ENCODE measurements at places on chromosomes 1 and 21.

DNA sequence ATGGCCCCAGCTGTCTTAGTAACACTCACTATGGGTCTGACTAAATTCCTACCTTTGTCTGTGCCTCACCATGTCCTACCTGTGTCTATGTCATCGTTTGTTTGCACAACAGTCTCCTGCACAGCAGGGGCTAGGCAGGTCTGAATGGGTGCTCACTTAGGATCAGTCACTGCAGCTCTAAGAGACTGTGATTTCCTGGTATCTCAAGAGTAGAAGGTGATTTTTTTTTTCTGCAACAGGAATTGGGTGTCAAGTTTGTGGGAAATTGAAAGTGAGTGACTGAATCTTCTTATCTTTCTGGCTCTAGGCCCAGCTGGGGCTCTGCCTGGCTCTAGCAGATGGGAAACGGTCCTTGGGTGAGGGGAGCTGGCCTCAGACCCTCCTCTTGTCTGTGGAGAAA lies 46.4 kb upstream of the TRABD2B start:
- DNase-seq: no peak

DNA sequence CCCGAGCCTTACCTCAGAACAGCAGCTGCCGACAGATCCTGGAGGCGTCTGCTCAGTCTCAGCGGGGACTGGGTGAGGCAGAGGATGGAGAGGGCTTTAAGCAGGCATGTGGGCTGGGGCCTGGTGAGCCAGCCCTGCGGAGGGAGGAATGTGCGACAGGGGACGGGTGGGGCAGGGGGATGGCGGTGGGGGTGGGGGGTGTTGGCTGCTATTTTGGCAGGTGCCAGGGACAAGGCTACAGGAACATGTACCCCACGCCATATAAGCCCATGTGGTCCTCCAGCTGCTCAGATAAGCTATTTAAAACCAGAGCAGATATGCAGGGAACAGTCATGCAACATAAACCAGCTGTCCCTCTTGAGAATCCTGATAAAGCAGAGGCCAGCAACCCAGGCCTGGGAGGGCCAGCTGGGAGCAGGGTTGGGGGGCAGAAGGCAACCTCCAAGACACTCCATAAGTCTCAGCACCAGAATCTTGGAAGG lies at the start of gene TNNT2:
Gene TNNT2, minus strand, starts transcription at position 70 of the 482 bp plus-strand sequence. CDS start 4,426 bp downstream, outside the sequence.
- DNase-seq: no peak

DNA sequence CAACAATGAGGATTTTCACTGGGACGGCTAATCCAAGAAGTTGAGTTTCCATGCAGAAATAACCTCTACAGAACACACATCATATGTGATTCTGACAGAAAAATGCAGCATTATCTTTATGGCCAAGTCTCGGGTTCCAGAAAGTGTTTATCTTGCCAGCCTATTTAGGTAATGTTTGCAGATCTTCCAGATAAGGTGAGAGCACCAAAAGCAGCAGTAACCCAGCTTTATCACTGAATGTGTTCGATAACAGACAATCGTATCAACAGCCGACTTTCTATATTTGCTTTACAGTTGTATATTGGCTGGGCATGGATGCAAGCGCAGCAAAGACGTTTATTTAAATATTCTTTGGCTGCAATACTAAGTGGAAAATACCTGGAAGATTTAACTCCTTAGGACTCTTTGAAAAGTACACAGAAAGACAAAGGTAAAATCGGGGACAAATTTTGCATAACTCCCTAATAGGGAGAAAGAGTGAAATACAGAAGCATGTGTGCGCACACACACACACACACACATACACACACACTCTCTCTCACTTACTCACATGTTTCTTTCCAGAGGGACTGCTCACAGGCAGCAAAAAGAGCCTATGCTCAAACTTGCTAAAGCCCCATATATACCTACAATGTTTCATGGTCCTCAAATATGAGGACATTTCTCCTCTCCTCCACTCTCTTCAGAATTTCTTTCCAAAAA lies 3.0 kb upstream of the CTSK start:
- no peak for DNase-seq

DNA sequence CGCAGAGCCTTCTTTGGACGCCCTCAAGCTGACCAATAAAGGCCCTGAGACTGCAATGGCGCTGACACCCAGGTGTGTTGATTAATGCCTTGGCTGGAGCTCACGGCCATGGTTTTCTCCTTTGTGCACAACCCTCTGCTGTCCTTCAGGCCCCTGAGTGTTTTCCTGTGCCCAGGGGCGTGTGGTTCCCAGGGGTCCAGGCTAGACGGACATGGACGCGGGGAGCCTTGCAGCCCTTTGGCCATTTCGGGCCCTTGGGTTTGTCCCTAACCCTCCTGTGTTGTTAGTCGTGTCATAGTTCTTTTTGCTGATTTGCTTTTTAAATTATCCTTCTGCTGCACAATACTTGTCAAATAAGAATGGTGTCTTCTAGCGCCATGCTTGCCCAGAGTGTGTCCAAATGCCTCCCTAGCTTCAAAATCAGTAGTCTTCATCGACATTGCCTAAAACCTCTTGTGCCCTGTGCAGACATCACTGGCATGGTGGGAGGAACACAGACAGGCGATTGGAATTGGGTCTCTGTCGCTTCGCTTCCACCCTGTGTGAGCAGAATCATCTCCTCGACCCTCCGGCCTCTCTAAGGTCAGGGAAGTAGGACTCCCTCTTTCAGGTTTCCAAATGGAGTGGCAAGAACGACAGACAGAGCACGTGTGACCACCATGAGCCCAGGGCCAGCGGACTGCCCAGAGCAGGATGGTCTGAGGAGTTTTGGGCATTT lies 1.9 kb downstream of the KRTAP10-4 start:
- DNase-seq: no peak

GRCh38 chr21:45747802-45748445 lies 104.4 kb downstream of the PCBP3 start:
- peak; percentile 41 for DNase-seq

DNA sequence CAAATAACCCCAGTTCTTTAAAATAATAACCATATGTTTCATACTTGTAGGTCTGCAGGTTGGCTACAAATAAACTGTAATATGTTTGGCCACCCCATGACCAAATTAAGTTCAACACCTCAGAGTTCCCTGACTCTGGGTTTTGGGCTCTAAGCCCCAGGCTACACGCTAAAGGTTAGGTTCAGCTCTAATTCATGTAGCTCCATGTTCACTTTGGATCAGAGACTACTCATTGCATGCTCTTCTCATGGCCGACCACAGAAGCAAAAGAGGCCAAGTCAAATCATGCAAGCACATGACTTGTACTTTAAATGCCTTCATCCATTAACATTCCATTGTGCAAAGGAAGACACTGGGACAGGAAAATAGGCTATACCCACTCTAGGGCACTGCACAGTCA lies 66.2 kb downstream of the MRPL39 start:
- no peak for DNase-seq

- no peak for DNase-seq
Observed at GRCh38 chr1:220432408-220432807, 95.5 kb upstream of the MARK1 start.

DNA sequence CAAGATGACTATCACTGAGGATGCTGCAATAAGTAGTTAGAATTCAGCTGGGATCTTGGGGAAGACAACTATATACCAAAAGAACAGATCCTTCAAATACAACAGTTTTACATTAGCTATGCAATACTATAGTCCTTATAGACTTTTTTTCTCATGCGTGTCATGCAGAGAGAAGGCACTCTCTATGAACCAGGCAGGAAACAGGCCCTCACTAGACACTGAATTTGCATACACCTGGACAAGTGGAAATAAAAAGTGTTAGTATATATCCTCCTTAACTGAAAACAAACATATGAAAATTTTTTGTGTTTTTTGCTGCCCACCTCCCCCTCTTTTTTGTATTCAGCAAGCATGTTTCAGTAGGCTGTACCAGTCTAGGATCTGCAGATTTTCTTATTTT lies 29.9 kb downstream of the TMCO1 start:
- no peak for DNase-seq

- no peak for DNase-seq
Observed at GRCh38 chr1:230371923-230372703, 54.0 kb downstream of the PGBD5 start.

DNA sequence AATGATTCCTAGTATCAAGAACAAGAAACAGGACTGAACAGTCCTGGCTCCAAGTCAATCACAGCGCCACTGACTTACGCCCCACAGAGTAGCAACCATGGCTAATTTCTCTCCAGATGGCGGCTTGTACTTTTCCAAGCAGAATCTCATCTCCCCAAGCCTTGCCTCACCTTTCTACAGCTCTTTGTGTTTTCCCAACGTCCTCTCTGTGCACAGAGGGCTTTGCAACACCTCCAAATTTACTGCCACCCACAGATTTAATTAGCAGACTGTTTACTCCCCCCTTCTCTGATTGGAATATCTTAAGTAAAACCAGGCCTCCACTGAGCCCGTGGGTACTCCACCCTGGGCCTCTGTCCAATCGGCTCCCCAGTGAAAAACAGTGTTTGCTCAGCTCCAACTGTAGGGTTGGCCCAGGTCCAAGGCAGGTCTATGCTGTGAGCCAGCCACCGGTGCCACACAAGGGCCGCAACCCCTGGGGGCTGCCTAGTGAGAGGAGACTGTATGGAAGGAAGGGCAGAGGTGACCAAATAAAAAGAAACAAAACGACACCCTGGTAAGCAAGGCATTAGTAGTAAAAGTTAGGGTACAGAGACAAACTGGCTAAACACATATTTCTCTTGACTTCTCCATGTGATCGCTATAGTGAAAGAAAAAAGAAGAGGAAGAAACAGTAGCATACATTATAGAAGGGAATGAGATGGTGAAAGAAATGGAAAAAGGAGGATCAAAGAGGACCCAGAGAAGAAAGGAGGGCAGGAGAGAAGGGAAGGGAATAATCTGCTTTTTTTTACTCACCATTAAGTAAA lies 128.4 kb upstream of the SOD1 start:
- no peak for DNase-seq

DNA sequence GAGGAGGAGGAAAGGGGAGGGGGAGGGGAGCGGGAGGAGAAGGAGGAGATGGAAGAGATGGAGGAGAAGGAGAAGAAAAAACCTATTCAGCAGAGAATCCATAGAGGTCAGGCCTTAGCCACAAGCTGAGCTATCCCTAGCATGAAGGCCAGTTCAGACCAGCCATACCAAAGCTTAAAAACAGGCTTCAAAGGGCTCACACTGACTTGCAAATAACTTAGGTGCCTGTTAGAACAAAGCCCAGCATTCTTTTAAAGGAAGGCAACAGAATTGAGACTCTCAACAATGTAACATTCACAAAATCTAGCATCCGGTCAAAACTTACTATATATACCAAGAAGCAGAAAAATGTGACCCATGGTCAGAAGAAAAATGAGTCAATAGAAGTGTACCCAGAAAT lies 43.6 kb upstream of the IFFO2 start:
- no peak for DNase-seq

DNA sequence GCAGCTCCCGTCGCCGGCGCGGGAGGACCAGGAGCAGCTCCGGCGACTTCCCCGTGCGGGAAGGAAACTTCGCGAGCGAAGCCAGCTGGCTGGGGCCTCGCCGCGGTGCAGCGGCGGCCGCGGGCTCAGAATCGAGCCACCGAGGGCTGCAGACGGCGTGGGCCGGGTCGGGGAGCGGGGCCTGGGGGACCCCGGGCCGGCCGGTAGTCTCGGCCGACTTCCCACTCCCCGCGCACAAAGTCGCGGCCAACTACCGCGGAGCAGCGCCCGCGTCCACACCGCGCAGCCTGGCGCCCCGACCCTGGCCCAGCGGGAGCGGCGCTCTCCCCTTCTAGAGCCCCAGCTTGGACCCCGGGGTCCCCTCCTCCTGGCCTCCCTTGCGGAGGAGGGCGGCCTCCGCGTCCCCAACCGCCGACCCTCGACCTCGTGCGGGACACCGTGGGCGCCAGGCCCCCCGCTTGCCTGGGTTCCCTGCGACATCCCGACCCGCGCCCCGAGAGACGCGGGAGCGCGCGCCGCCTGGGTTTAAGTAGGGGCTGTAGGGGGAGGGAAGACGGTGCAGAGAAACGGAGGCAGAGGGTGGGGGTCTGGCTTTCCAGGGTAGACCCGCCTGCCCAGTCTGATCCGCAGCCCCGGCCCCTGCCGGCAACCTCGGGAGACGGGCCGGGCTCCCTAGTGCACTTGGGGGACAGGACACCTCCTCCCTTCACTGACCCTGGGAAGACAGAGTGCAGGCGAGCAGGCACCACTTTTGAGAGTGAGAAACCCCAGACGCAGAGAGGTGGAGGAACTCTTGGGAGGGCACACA lies 4.7 kb downstream of the PRDM16 start:
- DNase-seq: no peak

DNA sequence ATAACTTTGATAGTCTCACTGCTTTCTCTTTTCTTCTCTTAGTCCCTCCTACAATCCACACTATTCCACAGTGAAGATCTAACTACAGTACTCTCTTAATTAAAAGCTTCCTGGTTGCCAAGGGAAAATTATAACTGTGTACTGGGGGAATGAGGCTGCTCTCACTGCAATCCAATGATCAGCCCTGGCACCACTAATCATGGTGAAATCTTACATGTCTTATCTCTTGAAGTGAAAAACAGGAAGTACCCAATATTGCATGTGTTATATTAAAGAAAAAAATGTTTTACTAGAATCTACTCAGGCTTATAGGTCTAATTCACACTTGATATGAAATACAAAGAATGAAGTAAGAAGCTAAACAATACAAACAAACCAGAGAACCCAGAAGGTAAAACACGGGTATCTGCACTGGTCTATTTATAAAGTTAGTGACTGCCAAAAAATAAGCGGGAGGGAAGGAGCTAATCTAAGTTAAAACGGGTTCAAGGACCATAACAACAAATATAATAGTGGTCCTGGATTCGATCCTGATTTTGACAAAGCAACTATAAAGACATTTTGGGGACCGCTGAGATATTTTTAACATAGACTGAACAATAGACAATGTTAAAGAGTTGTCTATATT lies 57.5 kb downstream of the RGS2 start:
- DNase-seq: no peak

DNA sequence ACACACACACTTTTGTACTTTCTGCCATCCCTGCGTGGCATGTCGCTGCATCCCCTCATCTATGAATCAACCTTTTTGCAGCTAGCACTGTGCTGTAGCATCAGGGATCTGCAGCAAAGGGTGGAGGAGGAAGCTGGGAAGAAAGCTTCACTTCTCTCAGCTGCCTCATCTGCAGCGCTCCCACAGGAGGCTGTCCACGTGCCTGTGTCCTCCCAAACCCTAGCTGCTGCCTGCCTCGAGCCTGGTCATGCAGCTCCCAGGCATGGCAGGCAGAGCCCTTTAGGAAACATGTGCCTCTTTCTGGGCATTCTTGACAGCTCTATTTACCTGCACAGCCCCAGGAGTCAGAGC lies 262.1 kb upstream of the SGIP1 start:
- DNase-seq: peak; percentile 55

DNA sequence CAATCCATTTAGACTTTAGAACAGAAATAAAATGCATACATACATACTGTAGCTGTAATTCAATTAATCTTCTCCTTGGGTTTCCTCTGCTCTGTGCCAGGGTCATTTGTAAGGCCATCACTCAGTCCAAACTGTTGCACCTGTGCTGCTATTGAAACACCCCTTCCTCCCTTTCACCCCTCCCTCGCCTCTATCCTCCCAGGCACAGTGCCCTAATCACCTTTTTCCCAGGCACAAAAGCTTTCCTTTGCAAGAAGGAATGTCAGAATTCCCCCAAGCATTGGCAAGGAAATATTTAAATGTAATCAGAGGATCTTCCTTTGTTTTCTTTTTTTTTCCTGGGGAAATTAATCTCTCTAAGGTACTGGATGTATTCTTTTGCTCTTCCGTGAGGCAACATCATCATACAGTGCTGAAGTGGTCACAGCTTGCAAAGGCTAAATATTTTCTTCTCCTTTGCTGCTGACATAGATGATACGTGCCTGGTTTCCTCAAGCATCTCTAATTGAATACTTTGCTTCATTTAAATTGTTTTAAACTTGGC lies 339.3 kb upstream of the NR5A2 start:
- DNase-seq: no peak

- no peak for DNase-seq
Observed at GRCh38 chr1:17027900-17028299, 16.2 kb upstream of the ATP13A2 start.
